ENCODE measurements at places on chromosomes 11 and 22.

- no peak for DNase-seq
Observed at GRCh38 chr11:129283141-129283540, 91.0 kb upstream of the ARHGAP32 start.

DNA sequence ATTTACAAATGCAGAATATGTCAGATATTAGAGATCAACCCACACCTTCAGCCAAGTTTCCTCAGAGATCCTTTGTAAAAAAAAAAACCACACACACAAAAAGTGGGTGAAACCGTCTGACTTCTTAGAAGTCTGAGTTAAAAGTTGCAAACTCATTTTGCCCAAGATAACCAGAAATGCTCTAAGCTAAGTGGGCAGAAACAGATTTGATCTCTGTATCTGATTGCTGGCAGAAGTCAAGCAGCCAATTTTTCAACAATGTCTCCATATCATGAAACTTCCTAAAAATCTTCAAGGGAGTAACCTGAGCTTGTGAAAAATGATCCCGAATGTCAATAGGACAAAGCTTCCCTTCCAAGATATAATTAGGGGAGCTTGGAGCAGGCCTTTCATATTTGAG lies 28.6 kb upstream of the ATXN10 start:
- no peak for DNase-seq

DNA sequence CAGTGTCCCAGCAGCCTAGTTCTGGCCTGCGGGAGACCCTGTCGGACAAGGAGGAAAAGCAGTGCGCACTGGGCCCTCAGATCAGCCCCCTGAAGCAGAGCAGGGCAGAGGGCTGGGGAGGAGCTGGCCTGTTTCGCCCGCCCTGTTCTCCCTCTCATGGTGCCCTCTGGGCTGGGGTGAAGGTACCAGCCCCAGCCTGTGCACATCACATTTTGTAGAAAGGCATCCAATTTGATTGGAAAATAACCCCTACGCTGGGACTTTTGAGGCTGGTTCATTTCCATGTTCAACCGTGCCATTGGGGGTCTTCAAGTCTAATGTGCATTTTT lies 832 bp upstream of the NAP1L4 start:
- DNase-seq: no peak

GRCh38 chr11:128728767-128729587 lies 35.1 kb downstream of the FLI1 start:
- no peak for DNase-seq

GRCh38 chr11:38547462-38547861 lies 1949.4 kb upstream of the RAG2 start:
- no peak for DNase-seq

DNA sequence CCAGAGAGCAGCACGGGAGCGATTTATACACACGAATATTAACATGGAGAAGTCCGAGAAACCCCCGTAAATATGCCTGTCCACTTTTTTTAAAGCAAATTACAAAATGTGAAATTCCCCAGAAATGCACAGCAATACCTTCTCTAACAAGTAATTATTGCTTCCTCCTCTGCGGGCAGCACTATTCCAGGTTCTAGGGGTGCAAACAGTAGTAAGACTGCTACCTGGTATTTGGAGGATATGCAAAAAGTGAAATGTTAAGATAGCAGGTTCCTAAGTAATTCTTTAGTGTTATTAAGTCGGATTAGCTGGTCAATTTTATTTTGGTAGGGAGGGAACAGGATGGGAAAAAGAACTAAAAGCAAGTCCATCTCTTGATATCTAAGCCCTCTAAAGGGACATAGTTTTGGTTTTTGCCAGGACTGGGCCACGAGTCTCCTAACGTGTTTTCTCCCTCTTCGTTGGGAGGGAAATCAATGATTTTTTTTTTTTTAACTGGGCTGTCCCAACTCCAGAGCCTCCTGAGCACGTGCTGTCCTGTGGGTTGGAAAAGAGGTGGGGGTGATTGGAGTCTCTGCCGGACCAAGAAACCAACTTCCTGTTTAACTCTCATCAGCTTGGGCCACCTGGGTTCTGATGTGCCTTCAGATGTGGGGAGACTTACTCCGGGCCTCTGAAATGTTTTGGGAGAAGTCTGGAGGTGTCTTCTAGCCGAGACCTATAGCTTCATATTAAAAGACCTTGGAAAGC lies 1.7 kb upstream of the XBP1 start:
- DNase-seq: no peak

- DNase-seq: no peak
Observed at GRCh38 chr11:119721129-119722120, 7.6 kb downstream of the NECTIN1 start.

- no peak for DNase-seq
Observed at GRCh38 chr11:45178890-45179671, 32.6 kb downstream of the PRDM11 start.

DNA sequence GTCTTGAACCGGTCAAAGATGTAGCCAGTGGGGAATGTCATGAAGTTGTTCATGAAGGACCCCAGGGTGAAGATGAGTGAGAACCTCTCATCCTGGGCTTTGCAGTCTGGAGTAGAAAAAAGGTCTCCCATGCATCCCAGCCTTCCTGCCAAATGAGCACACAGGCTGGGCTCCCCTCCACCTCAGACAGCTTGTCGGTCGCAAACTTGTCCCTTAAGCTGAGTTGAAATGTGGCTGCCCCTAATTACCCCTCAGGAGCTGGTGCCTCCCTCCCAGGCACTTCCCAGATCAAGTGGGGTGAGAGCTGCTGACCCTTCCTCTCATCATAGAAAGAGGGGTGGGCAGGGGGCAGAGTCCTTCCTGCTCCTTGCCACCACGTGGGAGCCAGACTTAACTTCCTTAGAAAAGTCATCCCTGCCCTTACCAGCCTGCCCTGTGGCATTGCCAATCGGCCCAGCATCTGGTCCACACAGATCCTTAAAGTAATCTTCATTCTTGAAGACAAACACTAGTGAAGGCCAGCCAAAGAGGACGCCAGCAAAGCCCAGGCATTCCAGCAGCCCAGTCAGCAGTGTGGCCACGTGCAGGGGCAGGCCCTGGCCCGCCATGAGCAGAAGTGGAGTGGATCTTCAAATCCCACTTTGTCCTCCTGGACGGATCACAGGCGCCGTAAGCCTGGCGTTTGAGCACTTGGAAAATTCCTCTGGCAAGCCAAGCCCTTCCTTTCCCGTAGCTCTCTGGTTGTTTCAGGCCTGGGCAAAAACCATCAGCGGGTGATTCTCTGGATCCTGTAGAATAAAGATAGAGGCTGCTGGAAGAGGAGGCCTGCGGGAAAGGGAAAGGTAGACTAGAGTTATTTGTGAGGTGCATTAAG lies 1.1 kb downstream of the SLC43A3 start:
- DNase-seq: no peak

DNA sequence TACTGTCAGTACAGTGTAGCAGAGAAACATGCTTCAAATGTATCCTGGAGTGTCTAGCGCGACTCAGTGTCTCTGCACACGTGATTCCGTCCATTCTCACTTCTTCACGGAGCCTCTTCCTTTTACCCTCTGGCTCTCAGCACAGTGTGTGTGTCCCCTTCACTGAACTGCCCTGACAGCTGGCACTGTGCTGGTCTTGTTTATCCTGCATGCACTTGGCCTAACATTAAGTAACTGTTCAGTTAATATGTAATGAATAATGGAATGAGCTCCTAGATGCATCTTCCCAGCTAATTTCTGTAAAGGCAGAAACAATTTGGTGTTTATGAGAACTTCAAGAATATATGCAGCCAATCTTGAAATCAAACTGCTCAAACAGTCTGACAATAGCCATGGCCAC lies 44.4 kb downstream of the KMT5B start:
- DNase-seq: no peak

GRCh38 chr22:36143066-36143815 lies 17.3 kb downstream of the APOL3 start:
- DNase-seq: no peak

DNA sequence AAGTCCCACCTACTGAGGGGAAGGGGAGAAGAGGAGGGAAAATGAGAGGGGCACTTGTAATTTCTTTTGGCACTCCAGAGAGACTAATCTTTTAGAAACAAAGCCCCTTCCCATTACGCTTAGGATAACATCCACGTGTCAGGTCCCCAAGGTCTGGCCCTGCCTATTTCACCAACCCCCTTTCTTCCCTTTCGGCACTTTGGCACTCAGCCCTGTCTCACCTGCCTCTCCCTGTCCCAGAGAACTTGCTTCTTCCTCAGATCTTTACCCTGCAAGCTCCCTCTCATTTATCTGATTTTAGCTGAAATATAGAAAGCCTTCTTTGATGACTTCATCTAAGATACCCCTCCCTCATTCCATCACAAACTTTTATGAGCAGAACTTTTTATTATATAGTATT lies 55.5 kb downstream of the RASSF10 start:
- DNase-seq: no peak

GRCh38 chr11:79201677-79202347 lies 239.0 kb downstream of the TENM4 start:
- no peak for DNase-seq

DNA sequence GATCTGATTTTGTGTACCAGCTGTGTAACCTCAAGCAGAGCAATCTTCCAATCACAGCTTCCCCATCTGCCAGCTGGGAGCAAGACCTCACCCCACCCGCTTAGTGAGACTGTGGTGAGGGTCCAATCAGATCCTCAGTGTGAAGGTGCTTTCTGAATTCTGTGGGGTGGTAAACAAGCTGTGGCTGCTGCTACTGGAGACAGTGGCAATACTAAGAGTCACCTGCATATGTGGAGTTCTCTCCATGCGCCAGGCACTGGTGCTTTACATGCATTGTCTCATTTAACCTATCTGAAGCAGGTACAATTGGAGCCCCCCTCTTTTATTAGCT lies 50.4 kb downstream of the CWC15 start:
- DNase-seq: no peak

DNA sequence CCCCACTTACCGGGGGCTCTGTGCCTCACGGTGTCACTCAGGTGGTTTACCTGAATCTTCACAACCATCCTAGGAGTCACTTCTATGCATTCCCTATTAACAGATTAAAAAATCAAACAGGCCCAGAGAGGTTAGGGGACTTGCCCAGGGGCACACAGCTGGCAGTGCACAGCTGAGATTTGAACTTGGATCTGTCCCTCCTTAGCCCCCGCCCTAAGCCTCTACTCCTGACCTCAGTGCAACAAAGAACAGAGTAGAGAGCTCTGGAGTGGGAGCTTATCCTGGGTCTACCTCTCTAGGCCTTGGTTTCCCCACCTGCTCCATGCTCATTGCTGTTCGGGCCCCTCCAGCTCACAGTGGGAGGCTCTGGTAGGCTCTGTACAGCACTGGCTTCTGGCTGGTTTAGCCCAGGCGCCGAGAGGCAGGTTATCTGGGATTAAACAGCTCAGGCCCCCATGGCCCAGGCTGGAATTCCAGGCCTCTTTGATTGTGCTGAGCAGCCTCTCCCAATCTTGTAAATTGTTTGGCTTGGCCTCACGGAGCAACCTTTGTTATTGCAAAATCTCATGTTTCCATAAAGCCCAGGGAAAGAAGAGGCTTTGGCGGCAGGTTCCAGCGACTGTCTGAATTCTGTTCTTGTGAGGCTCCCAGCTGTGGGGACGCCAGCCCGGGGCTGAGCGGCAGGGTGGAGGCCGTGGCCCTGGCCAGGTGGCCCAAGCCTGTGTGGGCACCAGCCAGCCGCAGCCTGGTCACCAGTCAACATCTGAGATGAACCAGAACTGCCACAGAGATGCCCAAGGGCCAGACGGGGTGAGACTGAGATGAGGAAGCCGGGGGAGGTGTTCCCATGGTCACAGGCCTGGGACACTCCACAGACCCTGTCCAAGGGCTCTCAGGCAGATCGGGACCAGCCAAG lies 28.9 kb upstream of the SHISAL1 start:
- no peak for DNase-seq

- no peak for DNase-seq
Observed at GRCh38 chr11:117523680-117524079, 196.0 kb downstream of the CEP164 start.

DNA sequence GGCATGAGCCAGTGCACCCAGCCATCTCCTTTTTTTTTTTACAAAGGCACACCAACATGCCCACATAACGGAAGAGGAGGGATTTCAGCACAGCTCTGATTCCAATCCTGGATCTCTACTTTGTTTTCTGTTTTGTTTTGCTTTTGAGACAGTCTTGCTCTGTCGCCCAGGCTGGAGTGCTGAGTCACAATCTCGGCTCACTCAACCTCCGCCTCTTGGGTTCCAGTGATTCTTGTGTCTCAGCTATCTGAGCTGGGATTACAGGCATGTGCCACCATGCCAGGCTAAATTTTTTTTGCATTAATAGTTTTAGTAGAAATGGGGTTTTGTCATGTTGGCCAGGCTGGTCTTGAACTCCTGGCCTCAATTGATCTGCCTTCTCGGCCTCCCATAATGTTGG lies 28.1 kb downstream of the VSTM5 start:
- no peak for DNase-seq

Data from stimulated activated CD8-positive, alpha-beta memory T cell treated with anti-CD3 and anti-CD28 coated beads, Interleukin-15, amount 100 ng/mL, for 1 hour (primary cell).